T-cell (primary cell): ENCODE measurements at places on chromosomes 11 and 22. TPM values are rescaled to one million over a fixed set of nuclear protein-coding genes. Genes with fewer than 3 reads are reported as not detected.

Gene PATE4
- not detected for total RNA-seq

Gene ZNRF3
- 1.1 TPM for total RNA-seq

Gene CXCR5
- 4.7 TPM for total RNA-seq

GRCh38 chr11:76788661-76789442, 5.7 kb downstream of the TSKU start:
- no peak for DNase-seq

DNA sequence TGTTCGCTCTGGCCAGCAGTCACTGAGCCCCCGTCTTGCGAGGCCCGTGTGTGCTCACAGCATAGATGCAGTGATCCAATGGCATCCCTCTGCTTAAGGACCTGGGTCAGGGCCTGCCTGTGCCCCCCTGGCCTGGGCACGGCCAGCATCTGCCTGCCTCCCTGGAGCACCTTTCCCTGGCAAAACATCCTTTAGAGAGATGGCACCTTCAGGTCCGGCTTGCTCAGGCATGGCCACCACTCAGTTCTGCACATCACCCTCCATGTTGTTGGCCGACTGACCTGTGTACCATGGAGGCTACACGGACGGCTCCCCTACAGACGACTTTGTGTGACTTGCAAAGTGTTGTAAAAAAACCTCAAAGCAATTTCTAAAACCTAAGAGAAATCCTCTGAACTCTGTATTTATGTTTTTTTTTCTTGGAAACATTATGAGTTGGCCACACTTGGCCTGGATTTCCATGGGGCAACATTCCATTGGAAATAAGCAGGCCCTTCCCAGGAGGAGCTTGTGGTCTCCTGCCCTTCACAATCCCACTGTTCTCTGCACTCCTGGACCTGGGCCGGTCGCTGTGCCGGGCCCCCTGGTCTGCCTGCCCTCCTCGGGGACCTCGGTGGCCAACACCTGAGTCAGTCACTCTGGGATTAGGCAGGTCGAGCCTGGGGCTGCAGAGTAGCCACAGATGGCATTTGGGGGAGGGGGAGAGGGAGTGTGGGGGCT, 592.4 kb downstream of the TBC1D22A start:
- no peak for DNase-seq

DNA sequence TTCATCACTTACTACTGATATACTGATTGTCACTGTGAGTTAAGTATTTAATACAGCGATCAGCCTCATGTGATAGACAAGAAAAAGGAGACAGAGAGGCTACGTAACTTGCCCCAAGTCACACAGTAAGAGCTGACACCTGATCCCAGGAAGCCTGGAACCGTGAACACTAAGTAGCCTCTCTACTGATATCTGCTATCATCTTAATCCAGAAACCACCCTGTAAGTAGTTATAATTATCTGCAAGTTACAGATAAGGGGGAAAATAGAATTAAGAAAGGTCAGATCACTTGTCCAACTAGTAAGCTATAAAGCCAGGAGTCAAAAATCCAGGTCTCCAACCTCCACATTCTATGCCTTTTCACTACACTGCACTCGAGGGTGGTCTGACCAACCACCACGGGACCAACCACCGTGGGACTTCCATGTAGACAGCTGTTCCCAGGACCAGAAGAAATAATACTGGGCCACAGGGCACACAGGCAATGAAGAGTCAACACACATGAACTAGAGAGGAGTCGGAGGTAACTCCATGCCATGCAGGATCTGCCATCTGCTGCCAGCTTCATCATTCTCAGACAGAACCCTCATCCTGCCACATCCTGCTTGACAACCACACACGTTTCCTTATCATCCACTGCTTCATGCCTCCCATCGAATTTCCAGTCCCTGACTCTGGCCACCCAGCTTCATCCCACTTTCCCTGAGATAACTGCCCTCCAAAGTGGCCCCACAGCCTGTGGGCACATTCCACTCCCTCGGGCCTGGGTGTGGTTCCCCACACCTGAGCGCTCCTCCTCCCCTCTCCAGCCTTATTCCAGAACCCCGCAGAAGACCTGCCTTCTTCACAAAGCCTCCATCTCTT, 58.6 kb downstream of the MICAL3 start:
- no peak for DNase-seq

DNA sequence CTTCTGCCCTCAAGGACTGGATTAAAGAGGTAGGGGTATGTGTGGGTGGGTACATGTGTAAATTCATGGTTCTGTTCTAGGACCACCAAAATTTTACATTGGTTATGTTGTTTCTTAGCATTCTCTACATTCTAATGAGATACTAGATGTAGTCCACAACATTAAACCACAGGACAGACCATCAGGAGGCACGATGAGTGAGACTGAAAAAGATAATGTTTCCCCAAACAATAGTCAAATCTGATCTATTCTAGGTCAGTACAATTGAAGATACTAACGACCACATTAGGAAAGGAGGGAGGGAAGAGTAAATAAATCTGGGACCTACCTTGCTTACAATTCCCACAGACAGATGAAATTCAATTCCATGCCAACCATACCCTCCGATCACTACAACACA, 42.2 kb downstream of the MRTFA start:
- DNase-seq = no peak

DNA sequence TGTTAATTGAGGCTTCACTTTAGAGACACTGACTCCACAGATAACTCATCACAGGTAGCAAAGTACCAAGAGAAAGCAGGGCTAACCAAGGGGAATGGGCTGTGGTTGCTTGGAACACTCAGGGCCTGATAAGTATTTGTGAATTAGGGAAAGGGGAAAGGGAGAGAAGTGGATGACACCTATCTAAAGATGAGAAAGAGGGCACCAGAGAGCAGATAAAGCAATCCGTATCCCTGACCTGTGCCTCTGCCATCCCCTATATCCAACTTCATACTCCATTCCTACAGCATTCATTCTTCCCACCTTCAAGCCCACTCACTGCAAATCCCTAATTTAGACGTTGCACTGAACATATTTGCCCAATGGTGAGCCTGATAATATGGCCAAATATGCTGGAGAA, 43.0 kb upstream of the API5 start:
- DNase-seq = no peak

- DNase-seq = no peak
Observed at GRCh38 chr11:9002920-9003572, 755 bp downstream of the NRIP3 start.

- no peak for DNase-seq
Observed at GRCh38 chr11:122172352-122173073, 56.5 kb upstream of the BLID start.

DNA sequence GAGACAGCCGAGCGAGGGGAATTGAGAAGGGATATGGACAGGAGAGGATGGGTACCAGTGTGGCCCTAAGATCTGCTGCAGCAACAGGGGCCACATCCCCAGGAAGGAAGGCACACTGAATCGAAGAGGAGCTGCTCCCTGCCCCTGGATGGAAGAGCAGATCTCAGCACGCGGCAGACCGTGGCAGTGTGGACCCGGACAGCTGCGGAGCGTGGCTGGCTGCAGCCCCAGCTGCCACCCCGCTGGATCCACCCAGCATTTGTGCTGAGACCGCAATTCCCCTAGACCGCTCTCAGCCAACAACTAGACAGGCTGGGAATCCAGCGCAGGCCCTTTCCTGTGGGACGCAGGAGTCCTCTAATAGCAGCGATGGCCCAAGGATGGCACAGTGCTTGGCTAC, 94.7 kb downstream of the NECTIN1 start:
- DNase-seq = no peak

GRCh38 chr11:33801821-33802193, 27.5 kb upstream of the FBXO3 start:
- no peak for DNase-seq

DNA sequence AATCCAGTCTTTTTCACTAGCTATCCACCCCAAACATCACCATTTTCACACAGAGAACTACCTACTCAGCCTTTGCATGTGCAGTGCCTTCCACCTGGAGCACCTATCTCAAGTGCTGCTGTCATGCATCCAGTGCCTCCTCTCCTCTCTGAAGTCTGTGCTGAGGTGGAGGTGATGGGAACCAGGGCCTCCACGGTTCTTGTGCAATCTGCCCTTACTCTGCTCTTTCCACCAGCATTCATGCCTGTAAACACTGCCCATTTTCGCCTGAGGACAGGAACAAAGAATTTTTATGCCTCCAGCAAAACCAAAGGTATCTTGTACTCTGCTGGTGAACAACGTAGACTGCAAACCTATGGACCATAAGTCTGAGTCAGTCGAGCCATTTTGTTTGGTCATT, 27.0 kb downstream of the PITPNB start:
- no peak for DNase-seq

GRCh38 chr11:18221274-18221876, 15.2 kb downstream of the SAA4 start:
- no peak for DNase-seq

- no peak for DNase-seq
Observed at GRCh38 chr11:69917529-69917928, 98.3 kb upstream of the FGF3 start.

DNA sequence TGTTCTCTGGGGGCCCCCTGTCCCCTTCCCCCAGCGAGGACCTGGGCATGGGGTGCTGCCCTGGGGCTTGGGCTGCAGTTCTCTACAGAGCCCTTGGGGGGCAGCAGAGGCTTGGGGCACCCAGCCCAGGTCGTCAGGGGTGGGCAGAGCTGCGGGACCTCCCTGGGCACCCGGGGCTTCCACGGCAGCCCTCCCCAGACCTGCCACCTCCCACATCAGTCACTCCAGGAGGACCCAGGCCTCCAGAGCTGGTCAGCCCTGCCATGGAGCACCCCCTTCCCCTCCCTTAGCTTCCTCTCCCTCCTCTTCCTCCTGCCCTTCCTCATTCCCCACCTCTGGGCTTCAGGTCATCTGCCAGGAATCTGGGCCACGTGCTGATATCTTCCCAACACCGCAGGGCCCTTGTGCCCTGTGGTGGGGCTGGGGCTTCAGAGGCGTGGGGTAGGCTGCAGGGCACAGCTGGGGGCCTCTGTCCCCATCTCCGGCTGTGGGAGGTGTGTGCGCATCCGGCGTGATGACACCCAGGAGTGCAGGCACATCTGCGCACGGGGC, 5.8 kb downstream of the TSPAN4 start:
- peak; percentile 41 for DNase-seq

DNA sequence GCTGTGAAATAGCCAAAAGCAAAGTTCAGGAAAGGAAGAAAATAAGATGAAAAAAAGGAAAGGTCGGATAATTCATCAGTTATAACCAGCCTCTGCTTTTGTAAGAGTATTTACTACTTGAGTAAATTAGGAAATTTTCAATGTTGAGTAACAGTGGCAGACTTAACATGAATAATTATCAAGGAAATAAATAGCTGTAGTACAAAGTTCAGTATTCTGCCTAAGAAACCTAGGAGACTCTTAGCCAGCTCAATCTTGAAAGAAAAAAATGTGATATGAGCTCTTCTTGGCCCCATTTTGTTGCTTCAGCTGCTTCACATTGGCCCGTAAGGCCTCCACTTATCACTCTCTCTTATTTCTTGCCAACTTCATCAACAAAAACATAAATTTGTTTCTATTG, 17.0 kb upstream of the DNAJB7 start:
- DNase-seq = no peak
